CD4-positive, alpha-beta T cell treated with Interleukin-10 for 1 hour (primary cell): ENCODE measurements at places on chromosomes 1 and 21.
A peak's percentile ranks its signal among the peaks of the same experiment; 100 is the strongest.

GRCh38 chr21:16587681-16588375, 858.0 kb downstream of the USP25 start:
- DNase-seq = no peak

- DNase-seq = no peak
Measured at GRCh38 chr1:86239490-86239889, 82.9 kb upstream of the COL24A1 start.

DNA sequence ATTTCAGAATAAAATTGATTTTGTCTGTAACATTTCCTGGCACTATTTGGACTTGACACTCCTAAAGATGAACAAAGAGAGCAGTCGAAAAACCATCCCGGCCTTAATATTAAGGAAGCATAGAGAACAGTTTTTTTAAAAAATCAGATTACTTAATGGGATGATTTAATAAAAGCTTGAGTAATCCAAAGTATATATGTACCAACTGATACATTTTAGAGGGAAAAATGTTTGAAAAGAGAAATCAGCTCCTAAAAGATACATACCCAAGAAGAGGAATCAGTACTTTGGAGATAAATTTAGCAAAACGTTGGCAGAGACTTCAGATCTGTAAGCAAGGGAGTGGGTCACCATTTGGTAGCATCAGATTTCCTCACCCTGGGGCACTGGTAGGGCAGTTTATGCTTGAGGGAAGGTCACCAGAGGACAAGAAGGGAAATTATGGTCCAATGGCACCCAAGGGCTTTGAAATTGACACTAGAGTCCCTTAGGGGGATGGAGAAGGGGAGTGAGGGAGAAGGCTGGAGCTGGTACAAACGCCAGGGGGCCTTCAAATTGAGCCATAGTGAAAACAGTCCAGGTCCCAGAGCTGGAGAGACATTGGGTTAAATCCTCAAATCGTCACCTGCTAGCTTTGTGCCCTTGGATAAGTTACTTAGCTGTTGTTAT, 5.9 kb downstream of the SLAMF7 start:
- DNase-seq = no peak

DNA sequence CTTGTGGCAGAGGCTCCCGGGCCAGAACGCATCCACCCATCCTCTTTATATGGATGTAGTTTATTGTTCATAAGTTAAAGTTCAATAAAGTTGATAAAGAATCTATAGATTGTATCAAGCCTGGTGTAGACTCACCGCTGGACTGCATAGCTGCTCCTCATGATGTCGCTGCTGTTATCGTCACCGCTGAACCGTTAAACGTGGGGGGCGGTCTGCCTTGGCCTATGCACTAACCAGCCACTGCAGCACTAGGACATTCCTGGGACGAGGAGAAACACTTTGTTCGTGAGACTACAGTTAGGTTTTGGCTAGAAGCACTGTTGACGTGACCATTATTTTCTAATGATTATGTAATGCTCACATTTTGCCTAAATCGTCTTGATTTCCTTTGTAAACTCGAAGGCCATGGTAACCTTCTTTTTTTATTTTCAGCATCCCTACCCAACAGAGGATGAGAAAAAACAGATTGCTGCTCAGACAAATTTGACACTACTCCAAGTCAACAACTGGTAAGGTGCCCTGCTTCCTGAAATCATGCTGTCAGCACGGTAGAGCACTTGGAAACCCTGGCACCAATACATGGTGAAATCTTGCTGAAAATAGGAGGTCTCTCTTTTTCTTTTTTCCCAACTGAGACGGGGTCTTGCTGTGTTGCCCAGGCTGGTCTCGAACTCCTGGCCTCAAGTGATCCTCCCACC, 50.2 kb downstream of the PKNOX1 start:
- no peak for DNase-seq

DNA sequence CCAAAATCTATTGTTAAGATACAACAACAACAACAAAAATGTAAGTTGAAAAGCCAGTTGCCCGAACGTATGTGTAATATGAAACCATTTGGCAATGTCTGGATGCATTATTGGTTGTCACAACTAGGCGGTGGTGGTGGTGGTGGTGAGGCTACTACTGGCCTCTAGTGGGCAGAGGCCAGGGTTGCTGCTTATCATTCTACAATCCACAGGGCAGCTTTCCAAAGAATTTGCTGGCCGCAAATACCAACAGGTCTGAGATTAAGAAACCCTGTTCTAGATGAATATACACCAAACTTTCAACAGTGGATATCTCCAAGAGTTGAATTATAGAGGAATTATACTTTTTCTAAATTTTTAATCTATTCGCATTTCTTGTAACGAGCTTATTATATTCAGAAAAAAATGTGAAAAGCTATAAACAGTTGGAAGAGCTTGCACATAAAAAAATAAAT, 26.8 kb upstream of the ZNF697 start:
- DNase-seq = peak; percentile 9

DNA sequence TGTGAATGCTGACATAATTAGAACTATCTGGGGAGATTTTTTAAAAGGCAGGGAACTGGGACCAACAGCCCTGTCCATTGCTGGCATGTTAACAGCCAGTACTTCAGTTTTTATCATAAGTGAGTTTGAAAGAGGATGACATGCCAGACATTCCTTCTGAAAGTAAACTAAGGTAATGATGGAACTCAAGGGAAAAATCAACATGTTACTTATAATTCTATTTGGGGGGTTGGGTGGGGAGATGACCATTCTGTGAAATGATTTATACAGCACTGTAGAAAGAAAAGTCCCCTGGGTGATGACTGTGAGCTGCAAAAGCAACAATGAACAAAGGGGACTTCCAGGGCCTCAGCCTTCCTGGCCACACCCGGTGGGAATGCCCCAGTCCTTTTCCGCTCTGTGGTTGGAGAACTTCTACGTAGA, 5.4 kb upstream of the LAMC2 start:
- no peak for DNase-seq

- no peak for DNase-seq
Measured at GRCh38 chr1:167913895-167914496, at the start of gene ADCY10. Gene ADCY10, minus strand, starts transcription at chr1:167914134. Its CDS starts 8,994 bp downstream, at chr1:167905140.

DNA sequence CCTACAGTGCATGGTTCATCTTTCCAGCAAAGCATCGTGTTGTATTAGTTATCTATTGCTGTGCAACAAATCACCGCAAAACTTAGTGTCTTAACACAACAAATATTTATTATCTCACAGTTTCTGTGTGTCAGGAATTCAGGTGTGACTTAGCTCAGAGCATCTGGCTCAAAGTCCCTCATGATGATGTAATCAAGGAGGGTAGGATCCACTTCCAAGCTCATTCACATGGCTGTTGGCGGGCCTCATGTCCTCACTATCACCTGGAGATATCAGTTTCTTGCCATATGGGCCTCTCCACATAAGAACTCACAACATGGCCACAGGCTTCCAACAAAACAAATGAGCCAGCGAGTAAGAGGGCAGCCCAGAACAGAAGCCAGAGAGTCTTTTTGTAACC, 135.6 kb upstream of the GJB5 start:
- DNase-seq = no peak

GRCh38 chr1:21577933-21578332, 68.7 kb downstream of the ALPL start:
- DNase-seq = no peak

- DNase-seq = no peak
Measured at GRCh38 chr1:26320896-26321295, 3.1 kb downstream of the CD52 start.

DNA sequence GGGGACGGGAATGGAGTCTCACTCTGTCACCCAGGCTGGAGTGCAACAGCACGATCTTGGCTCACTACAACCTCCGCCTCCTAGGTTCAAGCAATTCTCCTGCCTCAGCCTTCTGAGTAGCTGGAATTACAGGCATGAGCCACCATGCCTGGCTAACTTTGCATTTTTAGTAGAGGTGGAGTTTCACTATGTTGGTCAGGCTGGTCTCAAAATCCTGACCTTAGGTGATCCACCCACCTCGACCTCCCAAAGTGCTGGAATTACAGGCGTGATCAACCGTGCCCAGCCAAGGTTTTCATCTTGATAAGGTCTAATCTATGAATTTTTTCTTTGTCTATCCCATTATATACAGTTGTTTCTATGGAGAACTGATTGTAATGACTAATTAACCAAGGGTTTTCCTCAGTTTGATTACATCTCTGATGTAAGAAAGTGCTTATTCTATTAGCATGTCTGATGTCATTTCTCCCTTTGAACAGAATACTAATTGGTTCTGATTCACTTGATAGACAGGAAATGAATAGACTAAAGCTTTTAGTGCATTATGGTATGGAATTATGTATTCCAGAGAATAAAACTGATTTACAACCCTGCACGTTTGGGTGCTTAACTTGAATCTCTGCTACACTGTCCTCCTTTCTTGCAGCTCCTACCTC, 11.9 kb downstream of the PACC1 start:
- DNase-seq = no peak

DNA sequence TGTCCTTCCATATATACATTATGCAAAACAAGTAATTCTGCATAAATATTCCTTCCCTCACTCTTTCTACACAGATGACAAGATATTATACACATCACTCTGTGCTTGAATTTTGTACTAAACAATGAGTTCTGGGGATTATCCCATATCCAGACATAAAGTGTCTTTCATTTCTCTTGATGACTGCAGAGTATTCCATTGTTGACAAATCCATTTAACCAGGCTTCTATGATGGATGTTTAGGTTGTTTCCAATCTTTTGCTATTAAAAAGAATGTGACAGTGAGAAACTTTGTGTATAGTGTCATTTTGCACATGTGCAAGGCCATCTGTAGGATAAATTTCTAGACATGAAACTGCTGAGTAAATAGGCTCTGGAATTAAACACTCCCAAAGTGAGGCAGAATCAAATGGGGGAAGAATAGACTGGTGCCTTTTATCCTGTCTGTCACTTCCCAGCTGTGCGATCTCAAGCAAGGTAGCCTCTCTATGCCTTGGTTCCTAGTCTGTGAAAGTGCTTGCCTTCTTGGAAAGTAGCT, 29.9 kb upstream of the ATP2B4 start:
- DNase-seq = no peak

- DNase-seq = no peak
Measured at GRCh38 chr1:78075621-78076020, 29.9 kb downstream of the GIPC2 start.

DNA sequence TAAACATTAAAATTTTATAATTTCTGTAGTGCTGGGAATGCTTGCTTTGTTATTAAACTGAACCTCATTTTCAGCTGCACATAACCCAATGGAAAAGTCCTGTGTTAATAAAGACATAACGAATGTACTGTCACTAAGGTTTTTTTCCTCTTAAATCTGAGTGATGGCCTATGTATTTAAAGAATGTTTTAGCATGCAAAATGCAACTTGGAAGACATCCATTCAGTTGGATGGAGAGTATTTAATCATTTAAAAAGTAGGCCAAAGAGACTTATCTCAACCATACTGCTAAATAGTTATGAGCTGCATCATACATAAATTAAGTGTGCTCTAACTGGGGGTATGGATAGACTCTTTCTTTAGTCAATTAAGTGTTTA, 48.5 kb downstream of the RWDD3 start:
- no peak for DNase-seq

DNA sequence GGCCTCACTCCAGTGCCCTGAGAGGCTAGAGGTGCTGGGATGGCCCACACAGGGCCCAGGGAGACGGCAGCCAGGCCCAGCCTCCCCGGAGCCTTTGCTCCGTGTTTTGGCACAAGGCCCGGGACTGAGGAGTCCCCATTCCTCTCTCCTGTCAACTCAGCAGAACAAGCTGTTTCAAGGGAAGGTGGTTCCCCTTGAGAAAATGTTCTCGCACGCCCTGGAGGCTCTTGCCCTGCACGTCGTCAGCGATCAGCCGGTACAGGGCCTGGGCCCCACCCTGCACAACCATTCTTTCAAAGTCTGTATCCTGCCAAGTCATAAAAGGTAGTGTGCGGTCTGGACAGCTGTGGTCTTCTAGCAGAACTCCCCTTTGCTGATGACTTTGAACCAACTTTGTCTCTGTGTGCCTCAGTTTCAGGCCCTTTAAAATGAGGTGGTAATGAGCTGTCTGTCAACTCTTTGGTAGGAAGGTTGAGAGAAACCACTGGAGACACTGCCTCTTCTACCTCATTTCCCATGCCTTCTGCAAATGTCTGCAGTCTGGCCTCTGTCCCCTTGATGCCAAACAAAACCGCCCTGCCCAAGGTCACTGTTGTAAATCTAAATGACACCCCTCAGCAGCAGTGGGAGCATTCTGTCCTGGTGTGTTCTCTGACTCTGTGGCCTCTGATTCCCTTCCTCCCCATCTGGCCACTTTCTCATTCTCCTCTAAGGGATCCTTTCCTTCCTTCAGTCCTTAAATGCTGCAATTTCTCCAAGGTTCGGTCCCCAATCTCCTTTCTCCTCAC, 138.6 kb upstream of the JUN start:
- DNase-seq = peak; percentile 50

- DNase-seq = no peak
Measured at GRCh38 chr1:205678286-205679111, 1.8 kb downstream of the SLC45A3 start.

- no peak for DNase-seq
Measured at GRCh38 chr21:27448960-27449359, 482.1 kb upstream of the ADAMTS5 start.

- peak; percentile 78 for DNase-seq
Measured at GRCh38 chr21:46425571-46425970, 33.1 kb upstream of the DIP2A start.

- peak; percentile 44 for DNase-seq
Measured at GRCh38 chr1:89200663-89201062, 1.9 kb upstream of the GBP4 start.

GRCh38 chr1:31587720-31588423, 11.6 kb downstream of the TINAGL1 start:
- DNase-seq = peak; percentile 33

DNA sequence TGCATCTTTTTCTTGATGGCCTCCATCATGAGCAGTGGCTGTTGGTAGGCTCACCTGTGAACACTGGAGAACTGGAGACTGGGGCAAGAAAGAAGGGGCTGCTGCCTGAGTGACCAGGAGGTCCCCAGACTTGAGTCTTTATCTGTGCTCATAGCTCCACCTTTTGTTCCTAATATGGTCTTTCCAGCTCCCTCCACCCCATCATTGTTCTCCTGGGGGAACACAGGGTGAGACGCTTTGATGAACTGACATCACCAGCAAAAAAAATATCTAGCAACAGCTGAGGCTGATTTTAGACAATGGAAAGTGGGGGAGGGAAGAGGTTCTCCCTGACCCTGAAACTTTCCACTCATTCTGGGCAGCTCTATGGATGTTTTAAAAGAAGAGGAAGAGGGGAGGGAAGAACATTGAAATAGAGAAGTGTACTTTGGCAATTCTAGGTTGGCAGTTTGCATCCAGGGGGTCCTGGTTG, at the start of gene TPM3:
TSS of gene TPM3 (minus strand) at position 111 of the 472 bp plus-strand sequence. CDS start at position 29, 82 bp downstream.
- no peak for DNase-seq

- no peak for DNase-seq
Measured at GRCh38 chr1:54325703-54326461, 80.3 kb downstream of the SSBP3 start.

GRCh38 chr1:174398246-174398645, 49.5 kb upstream of the GPR52 start:
- no peak for DNase-seq
